IMR-90 (cell line): ENCODE measurements at places on chromosomes 3 and 15. TPM values are rescaled to one million over a fixed set of nuclear protein-coding genes. Genes with fewer than 3 reads are reported as not detected.

TMCO5A gene
- total RNA-seq: not detected in 2 replicates

DTWD1 gene
- 20.1 and 24.4 TPM in 2 replicates for total RNA-seq

CD200 gene
- 0.83 and 1.1 TPM in 2 replicates for total RNA-seq

SI gene
- total RNA-seq: not detected in 2 replicates

ADGRG7 gene
- total RNA-seq: not detected in 2 replicates

GPR160 gene
- total RNA-seq: 0.18 and 0.28 TPM in 2 replicates

GRCh38 chr3:143972155-143972504 lies 507 bp downstream of the DIPK2A start:
- no peaks in the 10 kb centered on the region for H3K36me3 ChIP-seq
- DNase-seq: no peak

DNA sequence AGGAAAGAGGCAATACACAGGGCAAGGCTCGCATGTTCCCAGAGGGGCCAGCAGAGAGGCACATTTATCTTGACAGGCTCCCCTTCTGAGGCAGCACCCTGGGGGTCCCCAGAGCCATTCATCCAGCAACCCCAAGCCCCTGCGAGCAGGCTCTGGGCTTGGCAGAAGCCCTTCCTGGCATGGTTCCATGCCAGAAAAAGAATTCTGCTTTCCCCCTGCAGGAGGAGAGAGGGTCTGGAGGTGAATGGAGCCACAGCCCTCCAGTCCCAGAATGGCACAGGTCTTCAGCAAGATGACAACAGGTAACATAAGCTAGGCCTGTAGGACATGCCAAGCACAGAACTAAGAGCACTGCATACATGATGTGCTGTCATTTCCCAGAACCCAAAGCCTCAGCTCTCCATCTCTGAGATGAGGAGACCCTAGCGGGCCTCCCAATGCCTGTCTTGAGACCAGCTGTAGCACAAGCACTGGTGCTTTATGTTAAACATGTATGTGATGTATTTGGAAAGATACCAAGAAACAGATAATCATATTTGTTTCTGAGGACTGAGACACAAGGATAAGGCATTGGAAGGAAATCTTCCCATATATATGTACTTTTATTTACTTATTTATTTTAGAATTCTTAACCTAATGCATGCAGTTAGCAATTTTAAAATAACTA lies 121.6 kb downstream of the ALDH1A2 start:
- H3K4me3 ChIP-seq: no peak overlapping the region
- H3K27ac ChIP-seq: no peak overlapping the region
- DNase-seq: no peak
- H3K27me3 ChIP-seq: no peaks in the 10 kb centered on the region; the same call in 1 of the 2 replicates

DNA sequence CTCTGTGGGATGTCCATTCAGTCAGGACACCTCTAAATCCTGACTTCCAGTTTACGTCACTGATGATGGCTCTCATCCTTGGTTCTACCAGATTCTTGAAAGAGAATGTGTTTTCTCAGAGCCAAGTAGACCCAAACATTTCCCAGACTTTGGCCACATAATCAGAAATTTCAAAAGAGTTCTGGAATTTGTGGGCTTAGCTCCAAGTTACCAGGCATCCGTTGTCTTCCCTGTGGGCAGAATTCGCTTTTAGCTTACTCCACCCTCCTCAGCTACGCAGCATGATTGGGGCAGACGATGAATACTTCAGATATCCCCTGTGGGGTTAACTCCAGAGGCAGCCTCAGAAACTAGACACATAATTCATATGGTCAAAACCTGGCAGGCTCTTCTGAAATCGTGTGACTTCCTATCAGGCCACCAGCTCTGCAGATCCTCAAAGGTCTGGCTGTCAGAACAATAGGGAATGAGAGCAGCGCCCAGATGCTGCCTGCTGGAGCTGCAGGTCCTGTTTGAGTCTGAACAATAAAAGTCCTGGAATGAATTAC lies 30.6 kb downstream of the CRTC3 start:
- 0 out of 2 replicates have a peak, but pooled peaks cover 2% of the 10 kb centered on the region for H3K36me3 ChIP-seq
- H3K4me1 ChIP-seq: peaks cover 39% of the 10 kb centered on the region
- H3K27ac ChIP-seq: peak overlapping the region; percentile 98; the same call in 1 of the 2 replicates
- no peak overlapping the region for H3K4me3 ChIP-seq
- peak; percentile 96 for DNase-seq

DNA sequence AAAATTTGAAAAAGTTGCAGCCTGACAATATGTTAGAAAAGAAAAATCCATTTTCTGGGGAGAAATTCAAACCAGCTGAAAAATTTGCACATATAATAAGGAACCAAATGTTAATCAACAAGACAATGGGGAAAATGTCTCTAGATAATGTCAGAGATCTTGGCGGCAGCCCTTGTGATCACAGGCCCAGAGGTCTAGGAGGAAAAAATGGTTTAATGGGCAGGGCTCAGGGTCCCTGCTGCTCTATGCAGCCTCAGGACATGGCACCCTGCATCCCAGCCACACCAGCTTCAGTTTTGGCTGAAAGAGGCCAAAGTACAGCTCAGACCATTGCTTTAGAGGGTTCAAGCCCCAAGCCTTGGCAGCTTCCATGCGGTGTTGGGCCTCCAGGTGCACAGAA lies 701.9 kb downstream of the IGSF11 start:
- no peak overlapping the region for H3K4me3 ChIP-seq
- no peaks in the 10 kb centered on the region for H3K27me3 ChIP-seq
- no peak overlapping the region for H3K27ac ChIP-seq

DNA sequence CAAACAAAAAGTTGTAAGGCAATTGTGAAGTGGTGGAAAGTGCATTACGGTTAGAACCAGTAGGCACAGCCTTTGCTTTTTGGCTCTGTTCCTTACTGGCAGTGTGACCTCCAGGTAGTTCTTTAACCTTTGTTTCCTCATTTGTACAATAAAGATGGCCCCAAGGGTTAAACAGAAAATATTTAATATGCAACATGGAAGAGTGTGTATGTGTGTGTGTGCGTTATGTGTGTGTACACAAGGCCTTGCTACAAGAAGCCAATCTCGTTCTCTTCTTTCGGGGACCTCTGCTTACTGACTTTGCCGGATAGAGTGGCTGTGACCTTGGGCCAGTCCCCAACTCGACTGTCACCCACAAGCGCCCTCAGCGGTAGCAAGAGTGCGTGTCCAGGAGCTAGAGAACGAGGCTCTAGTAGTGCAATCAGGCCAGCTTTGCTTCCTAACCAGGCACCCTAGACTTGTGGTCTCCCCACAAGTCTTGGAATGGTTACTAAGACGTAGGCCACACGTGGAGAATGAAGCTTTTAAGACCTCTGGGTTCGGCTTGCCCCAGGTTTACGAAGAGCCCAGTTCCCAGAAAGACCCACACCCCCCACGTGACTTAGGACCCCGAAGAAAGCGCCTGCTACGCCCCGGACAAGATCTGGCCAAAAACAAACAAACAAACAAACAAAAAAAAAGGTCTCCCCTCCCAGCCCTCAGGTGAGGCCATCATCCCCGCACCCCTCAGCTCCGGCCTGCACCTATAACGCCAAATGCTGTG lies 593 bp downstream of the CIAO2A start:
- peak; percentile 64 for DNase-seq
- peak overlapping the region; percentile 71 for H3K4me3 ChIP-seq
- peak overlapping the region; percentile 61 for H3K27ac ChIP-seq
- no peaks in the 10 kb centered on the region for H3K27me3 ChIP-seq

DNA sequence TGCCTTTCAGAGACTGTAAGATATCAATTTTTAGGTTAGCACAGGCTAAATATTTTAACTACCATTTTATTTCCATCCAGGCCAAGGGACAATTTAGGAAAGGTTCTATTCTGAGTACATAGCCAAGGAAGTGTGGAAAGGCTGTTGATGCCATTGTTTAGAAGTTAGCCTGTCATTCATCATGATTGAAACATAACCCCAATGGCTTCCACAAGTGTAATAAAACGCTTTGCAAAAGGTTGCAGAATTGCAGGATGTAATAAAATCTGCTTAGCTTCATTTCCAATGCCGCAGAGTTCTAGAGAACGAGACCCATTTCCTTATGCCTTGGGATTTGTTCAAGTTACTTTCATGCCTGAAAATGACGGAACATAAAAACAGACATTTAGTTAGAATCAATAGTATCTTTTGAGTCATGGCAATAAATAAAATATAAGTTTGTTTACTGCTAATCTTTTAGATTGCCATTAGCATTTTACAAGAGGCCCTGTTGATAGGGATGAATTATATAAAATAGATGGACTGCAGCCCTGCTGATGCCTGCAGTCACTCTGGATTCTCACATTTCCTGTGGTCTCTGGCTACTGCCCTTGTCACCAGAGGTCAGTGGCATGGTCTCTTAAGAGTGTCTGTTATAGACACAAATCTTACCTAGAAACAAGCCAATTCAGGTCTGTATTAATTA lies 678.2 kb upstream of the CFAP20DC start:
- no peak for DNase-seq
- H3K36me3 ChIP-seq: no peaks in the 10 kb centered on the region
- H3K27ac ChIP-seq: no peak overlapping the region
- no peaks in the 10 kb centered on the region for H3K4me1 ChIP-seq
- H3K4me3 ChIP-seq: no peak overlapping the region
- no peaks in the 10 kb centered on the region; the same call in 1 of the 2 replicates for H3K27me3 ChIP-seq

DNA sequence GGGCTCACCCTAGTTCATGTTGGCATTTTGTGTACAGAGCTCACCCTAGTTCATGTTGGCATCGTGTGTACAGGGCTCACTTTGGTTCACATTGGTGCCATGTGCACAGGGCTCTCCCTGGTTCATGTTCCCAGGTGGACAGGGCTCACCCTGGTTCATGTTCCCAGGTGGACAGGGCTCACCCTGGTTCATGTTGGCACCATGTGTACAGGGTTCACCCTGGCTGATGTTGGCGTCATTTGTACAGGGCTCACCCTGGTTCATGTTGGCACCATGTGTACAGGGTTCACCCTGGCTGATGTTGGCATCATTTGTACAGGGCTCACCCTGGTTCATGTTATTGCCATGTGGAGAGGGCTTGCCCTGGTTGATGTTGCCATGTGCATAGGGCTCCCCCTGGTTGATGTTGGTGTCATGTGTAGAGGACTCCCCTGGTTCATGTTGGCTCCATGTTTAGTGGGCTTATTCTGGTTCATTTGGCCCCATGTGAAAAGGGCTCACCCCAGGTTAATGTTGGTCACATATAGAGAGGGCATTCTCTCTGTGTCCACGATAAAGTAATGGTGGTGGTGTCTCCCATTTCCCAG lies 31.7 kb upstream of the NR2C2 start:
- H3K27ac ChIP-seq: no peak overlapping the region
- H3K27me3 ChIP-seq: peaks cover 26% of the 10 kb centered on the region
- H3K36me3 ChIP-seq: no peaks in the 10 kb centered on the region
- no peaks in the 10 kb centered on the region for H3K4me1 ChIP-seq
- DNase-seq: no peak

GRCh38 chr3:63295356-63295755 lies 17.2 kb downstream of the SYNPR start:
- no peaks in the 10 kb centered on the region for H3K36me3 ChIP-seq
- H3K27me3 ChIP-seq: no peaks in the 10 kb centered on the region
- no peak overlapping the region for H3K4me3 ChIP-seq
- DNase-seq: no peak
- H3K4me1 ChIP-seq: no peaks in the 10 kb centered on the region

DNA sequence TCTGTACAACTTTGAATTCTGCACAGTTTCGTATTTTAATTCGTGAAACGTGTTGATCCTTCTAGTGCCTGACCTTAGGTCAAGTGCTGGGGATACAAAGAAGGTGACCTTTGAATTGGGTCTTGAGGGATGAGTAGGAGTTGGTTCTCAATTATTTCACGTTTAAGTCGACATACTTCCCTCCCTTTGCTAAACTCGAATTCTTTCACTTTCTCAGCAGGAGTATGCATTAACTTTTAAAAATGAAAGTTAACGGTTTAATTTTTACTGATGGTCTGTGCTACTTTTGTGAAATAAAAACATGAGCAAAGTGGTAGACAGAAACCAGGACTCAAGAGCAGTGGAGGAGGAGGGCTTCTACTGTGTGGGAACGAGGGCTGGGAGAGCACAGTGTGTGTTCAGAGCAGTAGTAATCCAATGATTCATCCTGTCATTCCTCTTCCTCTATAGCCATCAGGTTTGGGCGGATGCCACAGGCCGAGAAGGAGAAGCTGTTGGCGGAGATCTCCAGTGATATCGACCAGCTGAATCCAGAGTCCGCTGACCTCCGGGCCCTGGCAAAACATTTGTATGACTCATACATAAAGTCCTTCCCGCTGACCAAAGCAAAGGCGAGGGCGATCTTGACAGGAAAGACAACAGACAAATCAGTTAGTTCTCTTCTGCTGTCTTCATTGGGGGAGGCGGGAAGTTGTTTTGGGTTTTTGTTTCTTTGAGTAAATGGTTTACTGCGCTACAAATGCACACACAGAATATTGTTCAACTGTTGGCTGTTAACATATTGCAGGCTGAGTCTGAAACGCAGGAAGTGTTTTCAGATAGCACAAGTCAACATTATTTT lies 78.6 kb upstream of the TSEN2 start:
- no peaks in the 10 kb centered on the region for H3K27me3 ChIP-seq
- no peak overlapping the region for H3K27ac ChIP-seq
- peak; percentile 97 for DNase-seq
- no peaks in the 10 kb centered on the region for H3K36me3 ChIP-seq
- H3K4me3 ChIP-seq: no peak overlapping the region
- peaks cover 6% of the 10 kb centered on the region for H3K4me1 ChIP-seq

- peaks cover 2% of the 10 kb centered on the region; the same call in 1 of the 2 replicates for H3K4me1 ChIP-seq
- no peak overlapping the region for H3K4me3 ChIP-seq
- DNase-seq: peak; percentile 94
- peak overlapping the region; percentile 5; the same call in 1 of the 2 replicates for H3K27ac ChIP-seq
- no peaks in the 10 kb centered on the region for H3K36me3 ChIP-seq
These were observed 113.3 kb downstream of the SMAD6 start for GRCh38 chr15:66815318-66815717.

DNA sequence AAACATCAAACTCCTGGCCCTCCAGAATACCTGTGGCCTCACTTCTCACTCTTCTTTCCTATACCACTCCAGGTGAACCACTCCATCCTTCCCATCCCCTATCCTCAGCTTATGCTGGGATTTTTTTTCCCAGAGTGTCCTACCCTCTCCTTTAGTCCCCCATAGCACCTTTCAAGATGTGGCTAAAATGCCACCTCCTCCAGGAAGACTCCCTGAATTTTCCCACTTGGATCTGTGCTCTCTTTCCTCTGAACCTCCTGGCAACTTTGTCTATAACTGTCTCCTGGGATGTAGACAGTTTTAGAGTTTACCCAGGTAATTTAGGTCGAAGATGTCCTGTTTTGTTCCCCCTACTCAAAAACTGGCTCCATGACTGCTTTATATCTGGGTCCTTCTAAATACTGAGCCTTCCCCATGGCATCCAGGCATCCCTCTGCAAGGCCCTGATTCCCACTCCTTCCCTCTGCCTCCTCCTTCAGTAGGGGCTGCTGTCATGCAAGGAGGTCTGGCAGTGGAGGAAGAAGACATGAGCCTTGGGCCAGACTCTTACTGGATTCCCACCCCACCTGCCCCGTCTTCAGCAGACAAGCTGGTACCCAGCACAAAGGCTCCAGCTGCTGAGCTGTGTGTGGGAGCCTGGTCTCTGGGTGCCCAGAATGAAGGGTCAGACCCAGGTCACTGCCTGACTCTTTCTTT lies 161.5 kb downstream of the SMAD6 start:
- no peak for DNase-seq
- H3K4me3 ChIP-seq: no peak overlapping the region
- peaks cover 4% of the 10 kb centered on the region; the same call in 1 of the 2 replicates for H3K36me3 ChIP-seq
- no peak overlapping the region for H3K27ac ChIP-seq

- no peak overlapping the region for H3K4me3 ChIP-seq
- peaks cover 35% of the 10 kb centered on the region for H3K4me1 ChIP-seq
- DNase-seq: no peak
- no peak overlapping the region for H3K27ac ChIP-seq
These were observed 8.3 kb downstream of the ITGA11 start for GRCh38 chr15:68423359-68424296.
